T-helper 2 cell (primary cell): ENCODE measurements at places on chromosomes 6 and 20.

GRCh38 chr6:127202676-127203075 lies 64.0 kb upstream of the RNF146 start:
- no peak for DNase-seq

- no peak for DNase-seq
These were observed 25.9 kb downstream of the GLP1R start for GRCh38 chr6:39074486-39074885.

GRCh38 chr20:62889411-62889810 lies 27.8 kb upstream of the TCFL5 start:
- DNase-seq, result no peak

- no peak for DNase-seq
These were observed 11.7 kb upstream of the PPARD start for GRCh38 chr6:35330541-35331119.

- DNase-seq, result peak; percentile 55
These were observed 496 bp upstream of the BEND3 start for GRCh38 chr6:107115695-107116327.

GRCh38 chr6:37277001-37277409 lies 19.1 kb upstream of the TMEM217 start:
- DNase-seq, result no peak

GRCh38 chr6:35469751-35470662 lies 1.8 kb downstream of the RPL10A start:
- no peak for DNase-seq

DNA sequence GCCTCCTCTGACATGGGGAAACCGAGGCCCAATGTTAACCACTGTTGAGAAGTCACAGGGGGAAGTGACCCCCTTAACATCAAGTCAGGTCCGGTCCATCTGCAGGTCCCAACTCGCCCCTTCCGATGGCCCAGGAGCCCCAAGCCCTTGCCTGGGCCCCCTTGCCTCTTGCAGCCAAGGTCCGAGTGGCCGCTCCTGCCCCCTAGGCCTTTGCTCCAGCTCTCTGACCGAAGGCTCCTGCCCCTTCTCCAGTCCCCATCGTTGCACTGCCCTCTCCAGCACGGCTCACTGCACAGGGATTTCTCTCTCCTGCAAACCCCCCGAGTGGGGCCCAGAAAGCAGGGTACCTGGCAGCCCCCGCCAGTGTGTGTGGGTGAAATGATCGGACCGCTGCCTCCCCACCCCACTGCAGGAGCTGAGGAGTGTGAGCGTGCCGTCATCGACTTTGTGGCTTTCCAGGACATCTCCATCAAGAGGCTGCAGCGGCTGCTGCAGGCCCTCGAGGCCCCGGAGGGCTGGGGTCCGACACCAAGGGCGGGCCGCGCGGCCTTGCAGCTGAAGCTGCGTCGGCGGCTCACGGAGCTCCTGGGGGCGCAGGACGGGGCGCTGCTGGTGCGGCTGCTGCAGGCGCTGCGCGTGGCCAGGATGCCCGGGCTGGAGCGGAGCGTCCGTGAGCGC lies 1.6 kb downstream of the TNFRSF6B start:
- DNase-seq, result no peak

DNA sequence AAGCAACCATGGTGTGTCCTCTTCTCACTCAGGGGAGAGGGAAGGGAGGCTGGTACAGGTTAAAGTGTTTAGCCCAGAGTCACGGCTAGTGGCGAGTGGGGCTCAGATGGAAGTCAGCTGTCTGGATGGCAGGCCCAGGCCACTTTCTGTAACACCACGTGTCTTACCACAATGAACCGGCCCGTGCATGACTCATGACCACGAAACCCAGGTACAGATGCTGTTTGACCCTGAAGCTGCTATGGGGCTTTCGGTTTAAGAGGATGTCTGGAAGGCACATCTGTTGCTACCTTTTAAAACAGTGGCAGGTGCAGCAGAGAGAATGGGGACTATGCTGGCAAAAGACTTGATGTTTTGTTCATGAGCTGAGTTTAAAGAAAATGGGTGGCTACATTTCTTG lies 36.5 kb upstream of the MPC1 start:
- peak; percentile 82 for DNase-seq
